ENCODE measurements at places on chromosomes 5 and 9.

DNA sequence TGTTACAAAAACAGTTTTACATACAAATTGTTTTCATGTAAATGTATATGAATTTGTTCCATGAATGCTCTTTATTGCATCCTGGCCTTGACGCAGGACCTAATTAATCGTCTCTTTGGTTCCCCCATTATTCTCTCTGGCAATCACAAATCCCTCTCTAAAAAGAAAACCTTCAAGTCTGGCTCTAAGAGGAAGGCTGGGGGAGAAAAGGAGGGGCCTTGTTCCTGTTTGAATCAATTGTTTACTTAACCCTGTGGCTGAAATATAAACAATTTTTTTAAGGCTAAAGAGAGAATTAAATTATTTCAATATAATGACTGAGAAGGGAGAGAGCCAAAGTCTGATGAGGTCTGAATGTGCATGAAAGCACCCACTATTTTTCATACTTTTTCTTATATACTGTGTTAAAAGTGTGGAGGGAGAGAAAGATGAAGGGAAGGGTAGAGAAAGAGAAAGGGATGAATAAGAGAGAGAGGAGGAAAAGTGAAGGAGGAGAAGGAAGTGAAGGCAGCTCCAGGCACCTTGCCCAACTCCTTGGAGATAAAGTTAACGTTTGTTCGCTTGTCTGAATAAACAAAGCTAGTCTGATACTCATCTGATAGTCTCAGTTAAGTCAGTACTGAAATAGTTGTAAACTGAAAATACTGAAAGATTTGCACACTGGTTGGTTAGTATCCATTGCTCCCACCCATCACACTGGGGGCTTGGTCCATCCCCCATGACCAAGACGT is 116.4 kb upstream of the SPDL1 start:
- DNase-seq, result no peak

DNA sequence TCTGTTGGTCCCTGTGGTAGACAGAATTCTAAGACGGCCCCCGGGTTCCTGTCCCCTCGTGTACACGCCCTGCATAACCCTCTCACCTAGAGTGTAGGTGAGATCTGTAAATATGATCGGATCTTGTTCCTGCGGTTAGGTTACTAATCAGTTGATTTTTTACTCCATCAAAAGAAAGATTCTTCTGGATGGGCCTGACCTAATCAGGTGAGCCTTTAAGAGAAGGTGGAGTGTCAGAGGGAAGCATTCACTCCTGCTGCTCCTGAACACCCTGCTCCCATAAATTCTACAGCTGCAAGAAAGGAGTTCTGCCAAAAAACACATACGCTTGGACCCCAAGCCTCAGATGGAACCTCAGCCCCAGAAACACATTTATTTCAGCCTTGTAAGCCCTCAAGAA is 15.6 kb upstream of the FUBP3 start:
- DNase-seq, result no peak

- DNase-seq, result no peak
These were observed 7.7 kb upstream of the CPEB4 start for GRCh38 chr5:173880306-173880985.

DNA sequence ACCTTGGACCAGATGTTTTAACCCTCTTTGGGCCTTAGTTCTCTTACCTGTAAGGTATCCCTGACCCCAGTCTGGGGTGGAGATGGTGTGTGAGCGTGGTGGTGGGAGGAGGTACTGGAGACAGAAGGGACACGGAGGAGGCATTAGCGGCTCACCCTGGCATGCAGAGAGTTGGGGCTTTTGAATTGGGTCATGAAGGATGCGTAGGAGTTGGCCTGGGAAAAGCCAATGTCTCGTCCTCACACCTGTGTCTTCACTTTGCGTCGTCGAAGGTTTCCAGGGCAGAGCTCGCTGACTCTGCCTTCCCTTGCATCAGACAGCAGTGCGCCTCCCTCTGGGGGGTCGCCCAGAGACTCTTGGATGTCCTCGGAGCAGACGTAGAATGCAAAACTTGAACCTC is 11.2 kb downstream of the RXRA start:
- no peak for DNase-seq

GRCh38 chr9:37466037-37466709 is 923 bp upstream of the ZBTB5 start:
- no peak for DNase-seq

DNA sequence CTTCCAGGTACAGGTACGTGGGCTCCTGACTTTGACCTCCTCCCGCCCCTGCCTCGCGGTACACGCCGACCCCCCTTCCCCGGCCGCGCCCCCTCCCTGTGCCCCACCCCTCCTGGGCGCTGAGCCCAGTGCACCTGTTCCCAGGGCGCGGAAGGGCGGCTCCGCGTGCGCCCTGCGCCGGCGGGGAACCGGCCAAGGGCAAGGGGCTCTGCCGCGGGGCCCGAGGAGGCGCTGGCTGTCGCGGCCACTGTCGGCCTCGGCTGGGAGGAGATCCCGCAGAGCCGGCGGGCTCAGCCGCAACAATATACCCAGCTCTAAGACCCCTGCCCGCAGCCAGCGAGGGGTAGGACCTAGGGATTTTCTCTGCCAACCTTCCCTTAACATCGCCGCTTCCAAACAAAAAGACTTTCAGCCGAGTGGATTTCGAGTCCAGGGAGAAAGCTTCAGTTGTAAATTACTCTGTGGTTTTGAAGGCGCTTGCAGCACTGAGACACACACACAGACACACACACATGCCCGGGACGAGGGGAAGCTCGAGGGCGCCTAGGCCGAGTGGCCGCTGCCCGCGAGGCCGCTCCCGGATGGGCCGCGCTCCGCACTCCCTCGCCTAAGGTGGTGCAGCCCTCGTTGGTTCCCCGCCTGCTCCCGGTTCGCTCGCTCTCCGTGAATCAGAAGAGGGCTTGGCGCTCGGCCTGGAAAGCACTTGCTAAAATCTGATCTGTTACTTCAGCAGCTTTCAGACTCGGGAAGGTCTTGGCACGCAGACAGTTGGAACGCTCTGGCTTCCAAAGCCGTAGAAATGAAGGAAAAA is 1.2 kb downstream of the FGF18 start:
- DNase-seq, result no peak

DNA sequence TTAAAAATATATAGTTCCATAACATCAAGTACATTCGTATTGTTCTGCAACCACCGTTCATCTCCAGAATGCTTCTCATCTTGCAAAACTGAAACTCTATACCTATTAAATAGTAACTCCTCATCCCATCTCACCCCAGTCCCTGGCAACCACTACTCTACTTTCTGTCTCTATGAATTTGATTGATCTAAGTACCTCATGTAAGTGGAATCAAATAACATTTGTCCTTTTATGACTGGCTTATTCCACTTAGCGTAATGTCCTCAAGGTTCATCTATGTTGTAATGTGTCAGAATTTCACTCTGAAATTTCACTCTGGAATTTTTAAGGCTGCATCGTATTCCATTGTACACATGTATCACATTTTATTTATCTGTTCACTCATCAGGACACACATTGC is 132.1 kb upstream of the RUSC2 start:
- DNase-seq, result no peak

DNA sequence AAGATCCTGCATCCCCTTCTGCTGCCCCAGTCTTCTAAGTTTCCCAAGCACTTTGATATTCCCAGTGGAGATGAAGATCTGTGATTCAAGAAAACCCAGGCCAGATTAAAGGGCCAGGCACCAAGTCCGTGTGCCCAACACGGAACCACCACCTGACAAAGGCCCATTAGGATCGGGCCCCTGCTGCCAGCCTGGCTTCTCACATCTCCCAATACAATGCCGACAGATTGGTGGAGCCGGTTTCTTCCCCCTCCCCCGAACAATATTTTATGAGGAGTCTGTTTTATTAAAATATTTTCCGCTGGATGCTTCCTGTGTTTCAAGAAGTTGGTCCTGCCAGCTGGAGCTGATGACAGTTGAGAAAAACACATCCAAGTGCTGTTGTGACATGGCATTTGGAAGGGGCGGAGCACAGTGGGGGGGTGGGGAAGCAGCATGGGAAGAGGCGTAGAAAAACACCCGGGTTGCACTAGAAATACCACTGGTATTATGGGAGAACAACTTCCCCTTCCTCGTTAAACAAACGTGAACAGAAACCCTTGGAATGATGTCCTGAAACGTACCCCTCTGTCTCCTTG is 45.0 kb downstream of the CRB2 start:
- no peak for DNase-seq

DNA sequence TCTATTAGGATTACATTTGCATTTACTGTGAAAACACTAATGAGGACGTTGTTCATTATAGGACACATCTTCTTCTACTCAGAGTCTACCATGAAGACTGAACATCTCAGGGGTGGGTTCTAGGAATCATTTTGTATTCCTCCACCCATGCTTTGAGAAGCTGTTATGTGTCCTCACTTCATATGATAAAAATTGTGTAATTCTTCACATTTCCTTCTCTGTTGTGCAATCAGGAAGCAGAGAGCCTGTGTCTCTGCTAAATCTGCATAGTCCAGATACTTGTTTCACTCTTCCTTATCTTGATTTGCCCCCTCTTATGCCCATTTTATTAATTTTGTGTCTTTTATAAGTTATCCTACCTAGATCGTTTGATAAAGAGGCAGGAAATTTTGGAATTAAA is 97.8 kb upstream of the IQGAP2 start:
- no peak for DNase-seq

- no peak for DNase-seq
These were observed 5.2 kb downstream of the RFX3 start for GRCh38 chr9:3520564-3520963.

- no peak for DNase-seq
These were observed 2.6 kb downstream of the CCDC183 start for GRCh38 chr9:136798708-136799078.
